Stimulated activated effector memory CD8-positive, alpha-beta T cell treated with anti-CD3 and anti-CD28 coated beads, Interleukin-12 subunit alpha, Interleukin-12 subunit beta, amount 100 ng/mL, for 72 hours (primary cell): ENCODE measurements at places on chromosomes 12 and 14.

- DNase-seq, result no peak
Observed at GRCh38 chr14:33510063-33510481, 440.8 kb downstream of the EGLN3 start.

GRCh38 chr12:111438481-111438880, 32.8 kb downstream of the SH2B3 start:
- no peak for DNase-seq

- DNase-seq, result peak; percentile 64
Observed at GRCh38 chr14:103528587-103529382, at the start of gene TRMT61A. Gene TRMT61A, plus strand, starts transcription at chr14:103529196. Its CDS starts 783 bp downstream, at chr14:103529979.

DNA sequence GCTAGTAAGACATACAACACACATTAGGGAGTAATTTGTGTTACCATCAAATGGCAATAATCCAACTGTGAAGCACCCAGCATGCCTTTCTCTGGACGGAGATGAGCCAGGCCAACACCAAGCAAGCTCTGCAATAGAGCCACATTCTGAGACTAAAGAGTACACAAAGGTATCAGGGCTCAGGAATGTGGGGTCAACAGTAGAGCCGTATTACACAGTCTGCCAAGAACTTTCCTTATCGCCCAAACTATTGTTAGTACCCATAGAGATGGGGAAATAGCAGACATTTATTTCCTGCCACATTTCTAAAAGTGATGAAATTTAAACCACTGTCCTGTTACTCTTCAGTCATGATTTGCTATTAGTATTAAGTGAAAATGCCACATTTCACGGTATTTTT, 113.7 kb downstream of the BMP4 start:
- DNase-seq, result no peak

DNA sequence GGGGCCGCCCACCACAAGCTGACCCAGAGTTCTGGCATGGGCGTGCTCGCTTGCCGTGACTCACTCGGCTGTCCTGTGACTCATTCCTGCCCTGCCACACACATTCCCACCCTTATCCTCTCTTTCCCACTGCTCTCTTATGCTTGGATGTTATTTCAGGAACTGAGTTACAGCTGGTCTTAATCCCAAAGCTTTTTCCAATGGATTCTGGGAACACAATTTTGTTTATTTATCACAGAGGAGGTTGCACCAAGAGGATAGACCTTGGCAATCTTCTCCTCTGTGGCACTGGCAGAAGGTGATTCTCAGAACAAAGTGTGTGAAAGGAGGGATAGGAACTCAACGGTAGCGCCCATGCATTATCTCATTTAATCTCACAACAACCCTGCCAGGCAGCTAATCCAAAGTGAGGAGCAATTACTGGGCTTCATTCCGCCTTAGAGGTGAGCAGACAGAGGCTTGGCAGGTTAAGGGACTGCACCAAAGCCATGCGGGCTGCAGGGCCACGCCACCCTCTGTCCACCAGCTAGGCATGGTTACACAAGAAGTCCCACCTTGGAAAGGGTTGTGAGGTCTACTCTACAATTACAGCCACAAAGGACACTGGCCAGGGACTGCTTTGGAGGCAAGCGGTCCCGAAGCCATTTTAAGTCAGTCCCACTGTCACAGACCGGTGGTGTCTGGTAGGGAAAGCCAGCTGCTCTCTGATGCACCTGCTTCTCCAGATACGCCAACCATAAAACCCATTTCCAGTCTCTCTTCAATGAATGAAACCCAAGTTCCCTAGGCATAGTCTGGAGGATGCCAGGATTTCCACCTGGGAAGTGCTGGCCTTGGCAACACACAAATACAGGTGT, 32.9 kb downstream of the SYNE3 start:
- no peak for DNase-seq

DNA sequence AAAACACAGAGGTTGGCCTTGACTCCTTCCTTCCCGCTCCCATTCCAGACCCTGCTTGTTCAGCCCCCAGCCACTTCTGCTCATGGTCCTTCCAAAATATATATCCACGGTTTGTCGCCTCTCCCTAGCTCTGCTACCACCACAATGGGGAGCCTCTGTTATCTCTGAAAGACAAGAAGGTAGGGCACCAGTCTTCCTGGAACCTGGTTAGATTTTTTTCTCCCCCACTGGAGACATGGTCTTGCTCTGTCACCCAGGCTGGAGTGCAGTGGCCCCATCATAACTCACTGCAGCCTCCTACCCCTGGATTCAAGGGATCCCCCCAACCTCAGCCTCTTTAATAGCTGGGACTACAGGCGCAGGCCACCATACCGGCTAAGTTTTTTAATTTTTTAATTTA, 95.7 kb downstream of the PTPN11 start:
- no peak for DNase-seq

- DNase-seq, result no peak
Observed at GRCh38 chr12:124861898-124862676, 1.6 kb downstream of the SCARB1 start.

- DNase-seq, result no peak
Observed at GRCh38 chr14:74262076-74262475, 22.8 kb downstream of the VSX2 start.

DNA sequence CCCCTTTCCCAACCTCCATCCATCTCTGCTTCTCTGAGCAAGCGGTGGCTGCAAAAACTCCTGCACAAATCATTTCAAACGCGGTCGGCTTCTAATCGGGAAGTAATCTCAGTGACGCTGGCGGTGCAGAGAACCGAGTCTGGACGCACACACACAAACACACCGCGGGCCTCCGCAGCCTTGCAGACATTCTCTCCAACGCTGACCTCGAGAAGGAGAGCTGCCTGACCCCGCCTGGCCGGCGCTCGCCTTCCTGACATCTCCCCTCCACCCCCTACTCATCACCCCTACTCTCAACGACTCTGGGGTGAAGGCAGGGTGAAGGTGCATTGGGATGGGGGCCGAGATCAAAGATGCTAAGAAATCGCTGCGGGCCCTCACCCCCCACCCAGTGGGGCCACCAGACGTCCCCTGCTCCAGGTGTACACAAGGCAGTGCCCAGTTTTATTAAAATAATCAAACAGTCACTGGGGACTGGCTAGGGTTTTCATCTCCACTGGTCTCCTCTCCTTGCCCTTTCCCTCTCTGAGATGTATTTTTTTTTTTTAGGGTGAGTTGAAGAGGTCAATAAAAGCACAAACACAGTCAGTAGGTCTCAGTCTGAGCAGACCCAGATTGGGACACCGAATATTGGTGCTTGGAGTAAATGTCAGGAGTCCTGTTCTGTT, 506 bp upstream of the TBX5 start:
- DNase-seq, result no peak

GRCh38 chr14:65034021-65034420, 47.3 kb downstream of the FNTB start:
- no peak for DNase-seq

GRCh38 chr14:53850714-53851296, 105.8 kb downstream of the BMP4 start:
- no peak for DNase-seq

DNA sequence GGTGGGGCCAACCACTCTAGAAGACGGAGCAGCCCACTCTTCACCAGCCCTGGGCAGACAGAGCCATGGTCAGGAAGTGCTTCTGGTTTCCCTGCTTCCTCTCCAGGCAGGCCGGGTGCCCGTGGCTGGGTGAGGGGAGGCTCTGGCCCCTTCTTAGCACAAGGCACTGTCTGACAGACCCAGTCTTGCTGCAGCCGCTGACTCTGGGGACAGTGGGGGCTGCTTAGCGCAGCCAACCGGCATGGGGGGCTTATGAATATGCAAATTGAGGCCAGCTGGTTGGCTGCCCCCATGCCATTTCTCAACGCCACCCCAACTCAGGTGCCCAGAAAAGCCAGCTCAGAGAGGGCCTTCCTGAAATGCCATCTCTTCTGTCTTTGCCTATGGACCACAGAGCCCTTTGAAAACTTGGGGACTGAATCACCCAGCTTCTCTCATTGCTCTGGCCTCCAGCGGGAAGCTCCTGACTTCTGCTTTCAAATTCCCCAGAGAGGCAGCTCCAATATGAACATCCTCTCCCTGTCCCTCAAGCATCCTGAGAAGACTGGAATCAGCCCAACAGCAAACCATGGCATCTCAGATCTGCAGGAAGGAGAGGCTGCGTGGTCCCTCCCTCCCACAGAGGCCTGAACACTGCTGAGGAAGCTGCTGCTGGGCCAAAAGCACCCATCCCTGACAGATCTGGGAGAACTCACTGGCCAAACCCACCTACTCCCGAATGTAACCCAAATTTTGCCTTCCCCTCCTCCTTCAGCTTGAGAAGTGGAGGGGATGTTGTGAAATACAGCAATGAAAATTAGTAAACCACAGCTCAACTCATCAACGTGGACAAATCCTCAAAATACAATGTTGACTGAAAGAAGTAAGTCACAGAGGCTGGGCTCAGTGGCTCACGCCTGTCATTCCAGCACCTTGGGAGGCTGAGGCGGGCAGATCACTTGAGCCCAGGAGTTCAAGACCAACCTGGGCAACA, at the start of gene PROX2:
PROX2 (minus strand) TSS at position 205 of the 973 bp plus-strand sequence. CDS start 12,311 bp downstream, outside the sequence.
- peak; percentile 26 for DNase-seq

DNA sequence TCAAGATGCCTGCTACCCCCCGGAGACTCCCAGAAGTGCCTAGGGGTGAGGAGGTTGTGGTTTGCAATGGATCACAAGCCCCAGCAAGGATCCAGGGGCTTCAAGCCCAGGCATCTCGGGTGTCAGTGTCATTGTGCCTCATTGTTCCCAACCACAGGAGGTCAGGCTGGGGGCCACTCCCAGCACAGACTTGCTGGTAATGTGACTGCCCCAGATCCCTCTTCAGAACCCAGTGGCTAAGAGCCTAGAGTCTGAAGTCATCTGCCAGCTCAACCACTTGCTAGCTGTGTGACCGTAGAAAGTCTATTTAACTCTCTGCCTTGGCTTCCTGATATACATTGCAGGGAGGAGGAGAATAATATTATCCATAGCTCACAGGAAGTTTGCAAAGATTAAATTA, 7.7 kb upstream of the ASB2 start:
- DNase-seq, result no peak
